Karpas-422 (cell line): ENCODE measurements at places on chromosomes 2 and 18.

GRCh38 chr2:5587766-5588165, 104.4 kb upstream of the SOX11 start:
- no peak for DNase-seq

DNA sequence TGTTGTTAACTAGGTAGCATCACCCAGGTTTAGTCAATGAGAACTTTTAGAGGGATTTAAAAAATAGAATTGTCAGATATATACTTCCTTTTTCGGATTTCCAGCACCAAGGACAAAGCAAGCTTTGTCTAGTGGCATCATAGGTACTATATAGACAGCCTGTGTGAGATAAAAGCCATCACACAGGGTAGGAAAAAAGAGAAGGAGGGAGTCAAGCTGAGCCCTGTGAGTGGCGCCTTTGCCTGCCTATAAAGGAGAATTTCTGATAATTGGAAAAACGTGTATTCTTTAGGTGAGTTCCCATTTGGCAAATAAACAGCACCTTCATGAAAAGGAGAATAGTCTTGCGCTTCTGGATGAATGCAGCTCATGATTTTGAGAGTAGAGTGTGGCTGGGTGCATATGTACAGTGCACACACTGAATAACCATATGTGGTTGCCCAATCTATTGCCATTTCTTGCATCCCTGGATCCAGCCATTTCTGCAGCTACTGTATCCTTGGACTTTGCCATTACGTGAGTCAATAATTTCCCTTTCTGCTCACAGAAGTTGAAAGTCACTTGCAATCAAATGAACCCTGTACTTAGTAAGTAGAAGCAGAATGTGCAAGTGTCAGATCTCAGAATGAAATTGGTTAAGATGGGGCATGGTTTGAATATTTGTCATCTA, 559.9 kb upstream of the MEX3C start:
- DNase-seq: no peak

GRCh38 chr18:6017171-6017570, 121.8 kb upstream of the TMEM200C start:
- DNase-seq: no peak

DNA sequence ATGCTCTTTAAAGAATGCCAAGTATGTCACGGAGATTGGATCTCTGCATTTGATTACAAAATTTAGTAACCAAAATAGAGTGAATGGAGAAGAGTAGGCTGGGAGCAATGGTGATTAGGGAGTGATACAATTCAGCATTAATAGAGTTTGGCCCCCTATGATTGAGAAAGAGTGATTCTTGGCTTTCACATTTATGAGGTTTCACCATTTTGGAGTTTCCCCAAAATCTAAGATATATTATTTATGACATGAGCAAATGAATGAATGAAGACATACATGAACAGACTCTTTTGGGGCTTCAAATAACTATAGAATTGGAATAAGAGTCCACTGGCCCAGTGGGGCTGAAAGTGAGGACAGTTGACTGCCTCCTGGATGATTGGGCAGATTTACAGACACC, 255.2 kb downstream of the LPIN1 start:
- DNase-seq: no peak

GRCh38 chr18:10131081-10131459, 217.3 kb downstream of the VAPA start:
- no peak for DNase-seq

DNA sequence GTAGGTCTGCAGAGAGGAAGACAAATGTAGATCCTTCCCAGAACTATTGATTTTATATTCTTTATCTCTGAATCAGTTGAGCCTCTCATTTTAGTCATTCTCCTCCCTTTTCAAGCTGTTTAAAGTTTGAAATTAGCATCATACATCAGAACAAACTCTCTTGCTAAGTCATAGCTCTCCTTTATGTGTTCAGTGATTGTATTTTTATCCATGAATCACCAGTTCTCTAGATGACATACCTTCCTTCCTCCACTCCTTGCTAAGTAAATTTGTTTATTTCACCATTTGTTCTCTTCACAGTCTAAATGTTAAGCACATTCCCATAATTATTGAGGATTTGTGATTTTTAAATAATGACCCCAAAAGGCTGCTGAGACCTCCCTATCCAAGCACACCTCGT, 63.5 kb upstream of the RAPGEF4 start:
- DNase-seq: no peak
